ENCODE measurements at places on chromosomes 5 and 9.

DNA sequence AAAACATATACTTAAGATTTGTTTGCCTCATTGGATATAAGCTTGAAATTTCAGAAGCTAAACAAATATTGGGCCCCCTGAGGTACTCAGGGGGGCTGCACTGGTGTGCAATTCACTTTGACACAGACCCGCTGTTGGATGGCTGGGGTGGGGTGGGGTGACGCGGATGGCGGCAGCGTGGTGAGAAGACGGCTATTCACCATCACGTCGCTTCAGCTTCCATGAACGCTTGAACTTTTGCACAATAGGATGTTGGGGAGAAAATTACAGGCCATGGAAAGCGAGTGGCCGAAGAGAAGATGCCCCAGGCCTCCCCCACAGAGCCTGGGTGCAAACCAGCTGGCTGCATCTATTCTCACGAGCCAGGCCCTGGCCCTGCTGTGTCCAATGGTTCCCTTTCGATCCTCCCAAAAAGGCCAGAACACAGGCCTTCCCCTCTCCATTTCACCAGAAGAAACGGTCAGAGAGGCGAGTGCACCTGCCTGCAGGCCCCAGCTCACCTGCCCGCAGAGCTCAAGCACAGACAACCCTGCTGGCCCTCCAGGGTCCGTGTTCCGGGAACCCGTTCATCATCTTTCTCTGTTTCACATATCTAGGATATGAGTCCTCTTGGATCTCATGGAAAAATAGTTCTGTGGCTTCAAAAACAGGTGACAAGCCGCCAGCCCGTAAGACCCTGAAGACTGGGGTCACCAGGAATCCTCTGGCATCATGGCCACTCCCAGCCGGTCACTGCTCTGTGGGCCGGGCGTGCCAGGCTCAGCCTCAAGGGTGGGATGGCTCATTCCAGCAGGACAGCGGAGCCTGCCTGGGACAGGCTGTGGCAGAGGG, 46.8 kb upstream of the SARDH start:
- no peak for DNase-seq

DNA sequence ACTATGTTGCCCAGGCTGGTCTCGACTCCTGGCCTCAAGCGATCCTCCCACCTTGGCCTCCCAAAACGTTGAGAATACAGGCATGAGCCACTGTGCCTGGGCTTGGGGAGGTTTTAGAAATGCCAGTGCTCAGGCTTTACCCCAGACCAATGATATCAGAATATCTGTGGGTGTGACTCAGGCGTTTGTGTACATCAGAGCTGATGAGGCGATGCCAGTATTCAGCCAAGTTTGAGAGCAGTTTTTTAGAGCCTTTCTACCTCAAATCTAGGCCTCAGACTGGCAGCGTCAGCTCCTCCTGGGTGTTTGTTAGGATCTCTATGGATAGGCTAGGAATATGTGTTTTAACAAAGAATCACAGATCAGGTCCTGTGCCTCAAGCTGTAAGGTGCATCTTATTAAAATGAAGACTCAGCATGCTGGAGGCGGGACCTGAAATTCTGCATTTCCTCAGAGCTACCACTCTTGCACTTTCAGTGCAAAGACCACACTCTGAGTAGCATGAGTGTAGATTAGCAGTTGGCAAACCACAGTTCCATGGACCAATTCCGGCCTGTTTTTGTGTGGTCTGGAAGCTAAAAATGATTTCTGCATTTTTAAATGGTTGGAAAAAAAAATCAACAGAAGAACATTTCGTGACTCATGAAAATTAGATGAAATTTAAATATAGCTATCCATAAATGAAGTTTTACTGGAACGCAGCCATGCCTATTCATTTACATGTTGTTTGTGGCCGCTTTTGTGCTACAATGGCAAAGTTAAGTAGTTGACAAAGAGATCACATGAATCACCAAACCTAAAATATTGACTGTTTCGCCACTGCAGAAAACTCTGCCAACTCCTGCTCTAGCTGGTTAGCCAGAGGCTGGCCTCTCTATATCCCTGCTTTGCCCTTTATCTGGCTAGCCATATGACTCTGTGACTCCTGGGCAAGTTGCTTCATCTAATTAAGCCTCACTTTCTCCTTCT, 92.2 kb downstream of the KLF4 start:
- DNase-seq, result peak; percentile 55

- no peak for DNase-seq
Observed at GRCh38 chr5:177220576-177220975, 82.9 kb downstream of the RAB24 start.

GRCh38 chr5:159041444-159042198, 58.1 kb downstream of the EBF1 start:
- no peak for DNase-seq

GRCh38 chr9:127183814-127184582, 61.6 kb upstream of the ANGPTL2 start:
- peak; percentile 64 for DNase-seq

DNA sequence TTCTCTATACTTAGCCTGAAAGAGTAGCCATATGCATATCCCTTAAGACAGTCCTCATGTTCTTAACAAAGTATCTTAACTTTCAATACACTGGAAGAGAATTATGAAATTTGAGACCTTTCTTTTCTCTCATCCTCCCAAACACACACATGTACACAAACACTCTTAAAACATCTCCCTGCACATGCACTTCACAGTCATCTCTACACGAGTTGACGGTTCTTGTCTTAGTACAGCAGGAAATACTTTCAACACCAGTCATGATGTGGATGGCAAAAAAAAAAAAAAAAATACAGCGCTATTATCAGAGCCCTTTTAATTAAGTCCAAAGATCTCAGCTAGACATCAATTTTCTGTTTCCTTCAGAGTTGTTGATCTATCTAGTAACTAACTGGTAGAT, 43.6 kb upstream of the PCSK1 start:
- peak; percentile 18 for DNase-seq

GRCh38 chr5:170782438-170782837, 1.1 kb upstream of the GABRP start:
- DNase-seq, result no peak

GRCh38 chr5:14143546-14143840, 351 bp downstream of the TRIO start:
- no peak for DNase-seq

- no peak for DNase-seq
Observed at GRCh38 chr5:6715271-6715670, 2.0 kb downstream of the TENT4A start.

DNA sequence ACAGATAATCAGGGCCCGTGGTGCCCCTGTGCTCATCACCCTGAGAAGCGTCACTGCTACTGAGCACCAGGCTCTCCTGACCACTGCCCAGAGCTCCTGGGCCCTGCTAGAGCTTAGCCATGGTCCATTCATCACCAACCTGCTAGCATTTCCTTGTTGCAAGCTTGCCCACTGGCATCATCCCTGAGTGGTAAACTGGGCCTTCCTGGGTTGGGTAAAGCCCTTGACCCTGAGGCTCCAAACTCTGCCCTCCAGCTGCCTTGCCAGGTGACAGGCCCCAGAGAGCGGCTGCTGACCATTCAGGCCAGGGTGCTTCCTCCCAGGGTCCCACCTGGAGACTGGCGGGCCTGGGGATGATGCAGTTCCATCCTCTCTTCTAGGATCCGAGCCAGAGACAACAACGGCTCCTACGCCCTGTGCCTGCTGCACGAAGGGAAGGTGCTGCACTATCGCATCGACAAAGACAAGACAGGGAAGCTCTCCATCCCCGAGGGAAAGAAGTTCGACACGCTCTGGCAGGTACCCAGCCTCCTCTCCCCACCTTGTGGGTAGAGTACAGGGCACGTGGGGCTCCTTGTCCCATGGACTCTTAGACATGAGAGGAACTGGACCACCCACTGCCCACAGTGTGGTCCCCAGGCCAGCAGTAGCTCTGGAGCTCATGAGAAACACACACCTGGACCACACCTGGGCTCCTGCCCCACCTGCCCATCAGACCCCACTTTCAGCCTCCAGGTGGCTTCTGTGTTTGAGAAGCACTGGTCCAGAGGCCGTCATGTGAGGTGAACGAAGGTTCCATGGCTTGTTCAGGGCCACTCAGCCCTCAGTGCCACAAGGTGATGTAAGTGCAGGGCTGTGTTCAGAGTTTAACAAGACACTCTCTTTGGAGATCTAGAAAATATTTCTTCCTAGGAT, 60.5 kb downstream of the SYK start:
- no peak for DNase-seq

- no peak for DNase-seq
Observed at GRCh38 chr9:115024925-115025535, 92.9 kb downstream of the TNC start.

- DNase-seq, result no peak
Observed at GRCh38 chr9:942805-943580, 33.5 kb upstream of the DMRT3 start.

- no peak for DNase-seq
Observed at GRCh38 chr5:81269751-81270393, 31.5 kb upstream of the ZCCHC9 start.

DNA sequence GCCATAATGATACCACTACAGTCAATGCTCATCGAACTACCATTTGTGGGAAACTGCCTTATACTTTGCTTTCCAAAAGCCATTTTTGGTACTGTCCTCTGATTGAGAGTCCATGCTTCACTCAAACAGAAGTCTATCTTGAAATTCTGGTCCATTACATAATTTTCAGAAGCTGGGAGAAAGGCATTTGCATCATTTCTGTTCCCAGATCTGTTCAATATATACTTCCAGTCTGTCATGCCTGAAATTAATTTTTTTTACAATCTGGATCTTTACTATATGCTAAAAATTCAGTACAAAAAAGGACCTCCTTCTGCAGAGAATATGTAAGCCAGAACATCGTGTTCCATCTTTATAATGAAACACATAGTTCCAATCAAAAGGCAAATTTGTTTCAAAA, 528.9 kb upstream of the MEF2C start:
- DNase-seq, result no peak

DNA sequence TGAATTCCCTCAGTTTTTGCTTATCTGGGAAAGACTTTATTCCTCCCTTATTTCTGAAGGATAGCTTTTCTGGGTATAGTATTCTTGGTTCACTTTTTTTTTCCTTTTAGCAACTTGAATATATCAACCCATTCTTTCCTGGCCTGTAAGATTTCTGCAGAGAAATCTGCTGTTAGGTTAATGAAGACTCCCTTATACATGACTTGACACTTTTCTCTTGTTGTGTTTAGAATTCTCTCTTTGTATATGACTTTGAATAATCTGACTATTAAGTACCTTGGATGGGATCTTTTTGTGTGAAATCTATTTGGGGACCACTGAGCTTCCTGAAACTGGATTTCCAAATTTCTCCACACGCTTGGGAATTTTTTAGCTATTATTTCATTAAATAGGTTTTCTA, 55.0 kb upstream of the CDK5RAP2 start:
- no peak for DNase-seq

DNA sequence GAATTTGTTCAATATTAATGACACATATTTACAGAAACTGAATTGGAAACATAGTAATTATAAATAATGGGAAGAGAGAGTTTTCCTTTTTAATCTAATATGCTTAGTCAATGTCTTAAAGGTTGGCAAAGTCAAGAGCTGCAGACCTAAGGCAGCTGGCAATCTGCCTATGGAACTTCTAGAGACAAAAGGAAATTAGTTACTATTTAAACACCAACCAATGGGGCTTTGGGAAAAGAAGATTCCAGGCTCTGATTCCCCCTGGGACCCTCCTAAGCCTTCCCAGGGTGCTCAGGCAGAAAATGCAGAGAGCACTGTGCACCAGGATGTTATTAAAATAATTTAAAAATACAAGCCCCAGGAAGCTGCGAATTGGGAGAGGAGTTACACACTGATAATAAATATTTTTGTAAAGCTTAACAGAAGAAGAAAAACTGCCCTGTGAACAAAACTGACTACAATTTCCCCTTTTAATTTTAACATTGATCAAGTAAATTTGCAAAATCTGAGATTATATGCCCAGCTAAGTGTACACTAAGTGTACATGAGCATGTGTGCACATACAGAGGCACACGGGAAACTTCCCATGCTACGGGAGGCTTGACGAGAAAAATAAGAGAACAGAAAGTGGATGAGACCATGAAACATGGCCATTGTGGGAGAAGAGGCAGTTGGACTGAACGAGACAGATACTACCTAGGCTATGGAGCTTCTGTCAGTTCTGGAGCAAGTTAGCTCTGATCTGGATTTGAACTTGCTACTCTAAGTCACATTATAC, 77.4 kb upstream of the ADAMTS16 start:
- no peak for DNase-seq

- DNase-seq, result no peak
Observed at GRCh38 chr9:89440548-89440947, 57.4 kb downstream of the SEMA4D start.

GRCh38 chr5:153783362-153783658, 255.4 kb downstream of the FAM114A2 start:
- no peak for DNase-seq

GRCh38 chr5:89668821-89669220, 740.7 kb downstream of the CETN3 start:
- no peak for DNase-seq

- DNase-seq, result no peak
Observed at GRCh38 chr9:132548751-132549640, 33.4 kb upstream of the BARHL1 start.

DNA sequence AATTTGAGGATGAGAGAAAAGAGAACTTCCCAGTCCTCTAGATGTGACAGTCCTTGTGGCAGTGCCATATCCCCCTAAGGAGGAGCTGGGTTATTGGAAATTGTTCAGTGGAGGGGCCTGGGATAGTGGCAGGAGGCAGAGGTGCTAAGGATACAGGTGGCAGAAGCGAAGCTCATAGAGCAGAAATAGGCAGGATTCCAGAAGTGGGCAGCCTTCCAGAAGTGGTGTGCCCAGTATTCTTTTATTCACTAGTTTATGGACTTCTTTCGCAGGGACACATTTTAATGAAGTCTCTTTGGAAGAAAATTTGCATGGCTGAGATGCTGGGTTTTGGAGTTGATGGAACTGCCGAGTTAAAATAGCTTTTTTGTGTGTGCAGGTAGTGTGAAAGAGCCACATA, 6.8 kb downstream of the PIK3R1 start:
- DNase-seq, result no peak

- no peak for DNase-seq
Observed at GRCh38 chr9:68825762-68826472, 120.9 kb downstream of the PIP5K1B start.

GRCh38 chr5:19886123-19886917, 101.7 kb downstream of the CDH18 start:
- peak; percentile 49 for DNase-seq

DNA sequence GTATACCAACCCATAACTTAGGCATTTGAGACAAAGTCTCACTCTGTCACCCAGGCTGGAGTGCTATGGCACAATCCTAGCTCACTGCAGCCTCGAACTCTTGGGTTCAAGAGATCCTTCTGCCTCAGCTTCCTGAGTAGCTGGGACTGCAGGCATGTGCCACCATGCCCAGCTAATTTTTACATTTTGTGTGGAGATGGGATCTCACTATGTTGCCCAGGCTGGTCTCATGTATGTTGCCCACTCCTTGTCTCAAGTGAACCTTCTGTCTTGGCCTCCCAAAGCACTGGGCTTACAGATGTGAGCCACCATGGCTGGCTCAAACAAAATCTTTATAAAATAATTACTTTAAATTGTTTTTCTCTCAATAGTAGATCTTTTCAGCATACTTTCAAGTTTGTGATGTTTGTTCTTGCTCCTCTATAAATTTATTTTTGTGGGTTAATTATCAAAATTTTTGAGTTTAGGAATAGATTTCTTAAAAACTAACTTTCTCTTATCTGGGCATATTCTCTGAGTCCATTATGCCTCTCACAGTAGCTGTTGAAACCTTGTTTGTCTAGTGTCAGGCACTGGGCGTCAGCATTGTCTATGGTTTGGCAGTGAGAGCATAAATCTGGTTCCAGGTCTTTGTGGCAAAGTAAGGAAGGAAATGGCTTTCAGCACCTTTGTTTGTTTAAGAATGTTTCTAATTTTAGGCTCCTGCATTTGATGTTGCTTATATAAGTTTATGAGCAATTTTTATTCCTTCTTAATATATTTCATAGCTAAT, 38.7 kb downstream of the NLN start:
- DNase-seq, result peak; percentile 52

- no peak for DNase-seq
Observed at GRCh38 chr9:119412399-119412798, 43.2 kb upstream of the BRINP1 start.

Measured in AG09309 (cell line).